ENCODE measurements at places on chromosomes 2 and 18. TPM values are rescaled to one million over a fixed set of nuclear protein-coding genes. Genes with fewer than 3 reads are reported as not detected.

GRCh38 chr2:29130295-29130694, 15.1 kb downstream of the CLIP4 start:
- no peak for DNase-seq

DNA sequence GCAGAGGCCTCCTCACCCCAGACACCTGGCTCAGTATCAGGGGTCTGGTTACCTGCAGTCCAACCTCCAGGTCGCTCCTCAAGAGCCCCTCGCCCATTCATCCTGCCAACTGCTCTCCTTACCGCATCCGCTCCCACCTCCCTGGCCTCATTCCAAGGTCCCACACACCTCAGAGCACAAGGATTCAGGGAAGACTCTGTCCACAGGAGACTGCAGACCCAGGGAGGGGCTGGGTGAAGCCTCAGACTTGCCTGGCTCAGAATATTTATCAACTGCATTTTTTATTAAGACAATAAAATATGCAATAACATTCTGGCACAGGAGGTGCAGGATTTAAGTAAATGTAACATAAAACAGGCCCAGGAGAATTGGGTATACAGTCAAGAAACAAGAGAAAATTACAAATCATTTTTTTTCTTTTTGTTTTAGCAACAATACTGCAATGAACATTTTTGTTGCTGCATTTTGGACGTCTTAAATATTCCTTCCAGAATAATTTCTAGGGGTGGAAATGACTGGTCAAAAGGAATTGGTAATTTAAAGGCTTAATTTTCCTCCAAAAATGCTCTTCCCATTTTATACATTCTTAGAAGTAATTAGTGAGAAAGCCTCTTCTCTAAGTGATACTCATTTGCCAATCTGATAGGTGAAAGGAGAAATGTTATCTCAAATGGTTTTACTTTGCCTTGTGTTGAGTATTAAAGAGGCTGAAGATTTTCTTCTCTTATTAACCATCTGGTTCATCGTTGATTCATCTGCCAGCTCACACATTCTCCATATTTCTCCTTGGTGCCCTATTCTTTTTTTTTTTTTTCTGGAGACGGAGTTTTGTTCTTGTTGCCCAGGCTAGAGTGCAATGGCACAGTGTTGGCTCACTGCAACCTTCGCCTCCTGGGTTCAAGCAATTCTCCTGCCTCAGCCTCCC, 42.5 kb downstream of the TEX44 start:
- DNase-seq, result no peak

DNA sequence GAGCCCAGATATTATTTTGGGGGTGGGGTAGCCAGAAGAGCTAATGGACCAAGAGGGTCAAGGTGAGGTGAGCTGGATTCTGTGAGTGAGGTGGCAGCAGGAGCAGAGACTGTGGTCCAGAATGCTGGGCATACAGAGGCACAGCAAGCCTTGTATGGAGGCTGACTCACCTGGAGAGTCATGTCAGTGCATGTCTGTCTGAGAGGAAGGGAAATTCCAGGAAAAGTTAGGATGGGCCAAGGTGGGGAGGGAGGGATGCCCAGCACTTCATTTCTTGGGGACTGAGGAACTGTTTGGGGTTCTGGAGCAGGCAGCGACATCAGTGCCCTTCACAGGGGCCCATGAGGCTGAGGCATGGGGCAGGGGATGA, 21.1 kb downstream of the PER2 start:
- DNase-seq, result no peak

DNA sequence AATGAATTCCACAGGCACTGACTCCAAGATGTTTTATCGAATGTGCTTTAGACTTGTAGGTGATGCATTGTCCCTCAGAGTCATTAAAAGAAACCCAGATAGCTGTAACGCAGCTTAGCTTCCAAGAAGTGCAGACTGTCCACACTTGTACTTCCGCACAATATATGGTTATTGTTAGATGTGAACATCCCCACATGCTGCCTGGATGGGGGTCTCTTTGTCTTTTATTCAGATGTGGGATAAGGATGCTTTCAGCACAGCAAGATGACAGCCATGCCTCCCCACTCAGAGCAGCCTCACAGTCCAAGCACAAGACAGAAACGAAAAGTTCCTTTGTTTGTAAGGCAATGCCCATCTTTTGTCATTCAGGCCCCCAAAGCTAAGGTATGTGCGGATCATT, 416.6 kb downstream of the HRH4 start:
- no peak for DNase-seq

DNA sequence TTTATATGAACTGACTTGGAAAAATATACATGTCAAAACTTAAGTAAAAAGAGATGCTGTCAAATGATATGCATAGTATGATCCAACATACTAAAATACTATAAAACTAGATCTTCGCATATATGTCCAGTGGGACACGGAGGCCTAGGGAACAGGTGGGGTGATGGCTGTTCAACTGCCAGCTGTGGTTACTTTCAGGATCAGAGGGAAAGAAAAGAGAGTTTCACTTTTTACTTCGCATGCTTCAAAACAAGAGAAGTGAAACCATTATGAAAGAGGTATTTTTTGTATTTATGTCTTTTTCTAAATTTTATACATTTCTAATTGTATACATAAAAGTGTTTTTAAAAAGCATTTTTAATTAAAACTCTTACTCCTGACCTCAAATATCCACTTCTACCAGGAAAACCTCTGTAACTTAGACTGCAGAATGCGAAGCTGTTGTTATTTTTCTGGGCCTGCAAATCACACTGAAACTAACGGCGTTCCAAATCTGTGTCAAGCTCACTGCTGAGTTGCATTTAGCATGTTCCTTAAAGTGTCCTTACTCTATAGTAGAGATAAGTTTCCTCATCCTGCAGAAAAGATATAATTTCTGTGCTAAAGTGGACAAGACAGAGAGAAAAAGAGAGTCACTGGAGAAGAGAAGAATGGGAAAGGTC, 97.8 kb upstream of the SLC35G4 start:
- DNase-seq, result peak; percentile 76

DNA sequence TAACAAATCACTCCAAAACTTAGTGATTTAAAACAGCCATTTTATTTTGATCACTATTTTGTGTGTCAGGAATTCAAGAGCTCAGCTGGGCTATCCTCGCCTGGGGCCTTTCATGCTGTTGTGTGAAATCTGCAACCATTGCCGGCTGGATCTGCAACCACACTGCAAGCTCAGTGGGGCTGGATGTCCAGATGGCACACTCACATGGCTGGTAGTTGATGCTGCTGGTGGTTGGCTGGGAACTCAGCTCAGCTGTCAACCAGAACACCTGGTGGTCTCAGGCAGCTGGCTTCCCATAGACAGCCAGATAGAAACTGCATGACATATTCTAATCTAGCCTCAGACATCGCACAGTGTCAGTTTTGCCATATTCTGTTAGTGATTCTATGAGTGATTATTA, 30.6 kb upstream of the AP1S3 start:
- DNase-seq, result peak; percentile 70

The RNF144A gene
- total RNA-seq, result 1.1 TPM

- DNase-seq, result no peak
Observed at GRCh38 chr2:119756837-119757236, 2.9 kb upstream of the PTPN4 start.

The G6PC2 gene
- total RNA-seq, result not detected

The FSHR gene
- not detected for total RNA-seq

The SCN3A gene
- total RNA-seq, result 9.5 TPM

- DNase-seq, result no peak
Observed at GRCh38 chr2:109300582-109300981, 171.6 kb downstream of the SH3RF3 start.

GRCh38 chr2:33859176-33859575, 260.1 kb upstream of the FAM98A start:
- no peak for DNase-seq

- no peak for DNase-seq
Observed at GRCh38 chr2:99860720-99861375, 281.5 kb downstream of the AFF3 start.

The KLHL41 gene
- not detected for total RNA-seq

- no peak for DNase-seq
Observed at GRCh38 chr2:154709215-154709614, 10.7 kb downstream of the KCNJ3 start.

GRCh38 chr2:207724113-207724512, 12.7 kb downstream of the CCNYL1 start:
- DNase-seq, result no peak

The ZNF804A gene
- 14.3 TPM for total RNA-seq

DNA sequence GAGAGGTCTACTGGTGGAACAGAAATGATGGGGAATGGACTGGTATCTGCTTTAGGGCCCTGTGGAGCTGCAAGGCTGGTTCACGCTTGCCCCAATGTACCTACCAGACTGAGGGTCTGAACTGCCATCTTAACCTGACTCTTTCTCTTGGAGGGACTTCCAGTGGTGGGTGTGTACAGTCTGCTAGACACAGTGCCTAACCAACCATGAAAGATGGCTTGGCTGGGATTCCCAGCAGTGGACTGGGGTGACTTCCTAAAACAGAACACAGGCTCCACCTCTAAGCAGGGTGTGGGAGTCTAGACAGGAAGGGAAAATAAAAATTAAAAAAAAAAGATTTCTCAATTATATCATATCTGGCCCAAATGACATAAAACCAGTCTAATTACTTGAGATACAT, 25.5 kb upstream of the MYO3B start:
- DNase-seq, result no peak

DNA sequence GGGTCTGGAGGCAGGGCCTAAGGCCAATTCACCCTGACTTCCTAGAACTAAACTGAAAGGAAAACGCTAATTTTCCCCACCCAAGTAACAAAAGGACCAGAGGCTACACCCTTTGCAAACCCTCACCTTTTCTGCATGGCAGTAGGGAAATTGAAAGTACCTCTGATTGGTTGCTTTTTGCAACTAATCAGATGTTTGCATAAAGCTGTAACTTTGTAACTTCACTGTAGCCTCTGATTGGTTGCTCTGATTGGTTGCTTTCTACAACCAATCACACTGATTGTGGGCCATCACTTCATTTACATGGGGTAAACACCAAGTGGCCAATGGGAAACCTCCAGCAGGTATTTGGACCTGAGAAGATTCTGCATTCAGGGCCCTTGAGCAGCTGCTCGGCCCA, 20.8 kb downstream of the EIPR1 start:
- DNase-seq, result no peak

GRCh38 chr2:85181844-85182456, 48.8 kb downstream of the TCF7L1 start:
- DNase-seq, result no peak

The MSTN gene
- total RNA-seq, result not detected

The RNF125 gene
- 2.2 TPM for total RNA-seq
